Adipocyte (in vitro differentiated cells): ENCODE measurements at places on chromosomes 2 and 18.

DNA sequence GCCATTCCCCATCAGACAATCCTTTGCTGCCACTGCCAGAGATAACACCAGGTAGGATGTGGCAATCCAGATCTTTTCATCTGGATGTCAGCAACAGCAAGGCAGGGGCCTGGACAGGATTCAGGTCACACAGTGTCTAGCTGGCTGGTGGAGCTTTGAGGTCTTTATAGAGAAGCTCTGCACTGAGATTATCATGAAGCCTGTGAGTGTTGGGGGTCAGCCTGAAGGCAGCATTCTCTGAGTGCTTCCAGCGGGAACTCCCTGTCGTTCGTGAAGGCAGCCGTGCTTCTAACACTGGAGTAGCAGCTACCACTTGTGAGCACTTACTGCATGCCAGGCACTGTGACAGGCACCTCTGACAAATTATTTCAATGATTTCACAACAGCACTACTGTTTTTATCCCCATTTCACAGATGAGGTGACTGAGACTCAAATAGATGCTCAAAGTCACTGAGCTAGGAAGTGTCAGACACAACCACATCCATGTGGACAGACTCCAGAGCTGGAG lies 85.7 kb downstream of the SEMA4F start:
- DNase-seq: no peak

DNA sequence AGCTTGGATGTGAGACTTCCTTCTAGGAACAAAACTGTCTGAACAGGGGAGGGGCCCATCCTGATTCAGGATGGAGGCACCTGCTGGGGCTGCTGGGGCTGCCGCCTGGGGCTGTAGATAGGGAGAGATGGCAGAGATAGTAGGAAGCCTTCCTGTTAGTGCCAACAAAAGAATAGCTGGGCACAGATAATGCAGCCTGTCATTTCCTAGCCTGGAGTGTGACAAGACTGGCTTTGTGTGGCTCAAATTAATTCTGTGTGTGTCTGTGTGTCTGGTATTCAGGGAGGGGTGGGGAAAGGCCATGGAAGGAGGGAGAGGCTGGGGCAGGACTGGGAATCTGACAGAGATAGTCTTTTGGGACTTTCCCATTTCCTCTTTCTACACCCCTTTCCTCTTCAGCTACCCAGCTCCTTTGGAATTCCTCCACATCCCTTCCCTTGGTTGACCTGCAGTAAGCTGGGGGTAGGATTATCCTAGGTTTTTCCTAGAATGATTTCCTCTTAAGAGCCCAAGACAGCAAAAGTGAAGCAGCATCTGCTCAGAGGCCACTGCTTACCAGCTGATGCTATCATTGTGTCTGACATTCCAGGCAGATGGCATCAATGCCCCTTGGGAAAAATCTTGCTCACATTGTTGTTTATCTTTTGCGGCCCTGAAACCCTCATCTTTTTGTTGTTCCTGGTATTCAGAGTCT lies 144.9 kb upstream of the LHCGR start:
- peak; percentile 44 for DNase-seq

GRCh38 chr2:96408616-96409015 lies 73.0 kb downstream of the NCAPH start:
- no peak for DNase-seq

GRCh38 chr2:4995466-4995865 lies 696.7 kb upstream of the SOX11 start:
- DNase-seq: no peak

- no peak for DNase-seq
These were observed 76.9 kb upstream of the ODC1 start for GRCh38 chr2:10524851-10525572.

DNA sequence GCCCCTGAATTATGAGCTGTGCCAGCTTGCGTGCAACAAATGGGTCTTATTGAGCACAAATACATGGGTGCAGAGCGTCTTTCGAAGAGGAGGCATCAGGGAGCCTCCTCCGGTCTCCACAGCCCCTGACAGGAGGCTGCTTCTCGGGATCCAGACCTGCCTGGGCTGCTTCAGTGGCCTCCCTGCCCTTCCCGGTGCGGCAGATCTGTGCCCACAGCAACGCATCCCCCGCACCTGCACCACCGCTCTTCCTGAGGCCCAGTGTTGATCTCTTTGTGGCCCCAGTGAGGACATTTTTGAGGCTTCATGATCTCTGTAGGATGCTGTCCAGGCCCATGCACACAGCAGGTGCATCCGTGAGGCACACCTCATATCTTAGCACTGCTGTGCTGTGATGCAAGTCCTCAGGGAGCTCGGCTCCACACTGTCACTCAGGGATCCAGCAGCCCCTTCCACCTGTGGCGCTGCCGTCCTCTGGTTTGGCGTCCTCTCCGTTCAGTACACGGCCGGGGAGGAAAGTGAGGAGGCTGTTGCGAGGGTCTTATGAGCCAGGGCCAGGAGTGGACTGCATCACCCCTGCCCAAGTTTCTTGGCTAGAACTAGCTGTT lies 17.4 kb downstream of the RTP5 start:
- DNase-seq: no peak

GRCh38 chr18:2657788-2658458 lies 2.4 kb downstream of the SMCHD1 start:
- DNase-seq: peak; percentile 89

GRCh38 chr2:118973542-118973951 lies 31.6 kb downstream of the MARCO start:
- DNase-seq: no peak

DNA sequence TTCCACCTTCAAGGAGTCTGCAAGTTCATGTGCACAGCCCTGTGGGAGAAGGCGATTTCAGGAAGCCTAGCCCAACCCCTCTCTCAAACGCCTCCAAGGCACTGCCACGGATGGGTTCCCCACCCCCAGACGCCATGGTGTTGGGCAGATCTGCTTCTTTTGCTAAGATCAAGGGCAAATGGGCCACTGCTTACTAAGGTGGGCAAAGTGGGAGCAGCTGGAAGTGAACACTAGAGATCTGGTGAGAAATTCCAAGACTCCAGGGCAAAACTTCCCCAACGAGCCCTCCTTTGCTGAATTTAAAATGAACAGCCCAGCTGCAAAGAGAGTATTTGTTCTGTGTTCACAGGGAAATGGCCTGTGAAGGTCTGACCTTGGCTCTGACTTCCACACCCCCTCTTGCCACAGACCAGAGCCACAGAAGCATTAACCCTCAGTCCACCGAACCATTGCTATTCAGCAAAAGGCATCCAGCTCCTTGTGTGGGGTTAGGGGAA lies 45.1 kb upstream of the ZBTB7C start:
- DNase-seq: no peak

- peak; percentile 61 for DNase-seq
These were observed 200.9 kb downstream of the ERBB4 start for GRCh38 chr2:212337486-212338343.

- no peak for DNase-seq
These were observed 401.6 kb upstream of the NRP2 start for GRCh38 chr2:205280596-205281236.

DNA sequence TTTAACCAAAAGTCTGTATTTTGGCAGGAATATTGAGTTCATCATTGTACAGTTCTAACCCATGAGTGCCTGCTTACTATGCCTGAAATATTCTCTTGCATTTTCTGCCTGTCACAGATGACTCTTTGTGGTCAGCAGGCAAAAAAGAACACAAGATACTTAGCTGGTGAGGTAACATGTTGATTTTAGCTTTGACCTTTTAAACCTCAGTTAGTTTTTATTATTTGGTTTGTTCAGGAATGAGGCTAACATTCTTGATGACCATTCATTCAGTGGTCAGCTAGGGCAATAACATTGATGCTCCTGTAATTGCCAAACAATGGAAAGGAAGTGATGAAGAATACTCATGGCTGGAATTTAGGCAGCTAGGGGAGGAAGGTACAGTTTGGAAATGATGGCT lies 491.2 kb downstream of the PIK3C3 start:
- DNase-seq: peak; percentile 0

DNA sequence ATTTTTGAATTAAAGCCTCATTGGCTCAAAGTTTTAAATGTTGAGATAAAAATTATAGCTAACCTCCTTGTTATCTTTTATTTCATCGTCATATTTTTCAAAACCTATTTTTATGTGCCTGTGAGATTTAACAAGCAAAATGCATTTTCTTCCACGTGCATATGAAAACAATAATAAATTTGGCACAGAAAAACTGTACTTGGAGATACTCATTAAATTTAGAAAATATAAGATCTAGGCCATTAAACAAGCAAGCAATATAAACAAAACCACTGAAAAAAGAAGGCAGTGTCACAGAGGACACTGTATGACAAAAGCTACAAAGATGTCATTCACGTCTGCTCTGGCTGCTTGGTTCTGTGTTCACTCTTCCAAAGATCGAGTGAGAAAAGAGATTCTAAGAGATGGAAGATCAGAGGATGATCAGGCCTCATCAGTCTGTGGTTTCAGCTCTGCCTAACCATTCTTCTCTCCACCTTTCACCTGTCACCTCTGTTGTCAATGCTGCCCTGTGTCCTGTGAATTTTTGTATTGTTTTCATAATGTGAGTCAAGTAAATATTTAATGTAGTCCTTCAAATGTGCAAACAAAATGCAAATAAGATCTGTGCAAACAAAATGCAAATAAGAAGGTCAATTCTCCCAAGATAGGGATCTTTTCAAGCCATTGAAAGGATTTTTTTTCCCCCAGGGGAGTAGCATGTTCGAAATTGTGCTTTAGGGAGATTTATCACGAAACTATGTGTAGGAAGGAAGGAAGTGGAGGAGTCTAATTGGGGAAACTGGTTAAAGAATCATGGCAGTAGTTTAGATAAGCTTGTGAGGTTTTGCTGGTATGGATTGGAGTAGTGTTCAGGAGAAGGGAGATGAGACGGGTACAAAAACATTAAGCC lies 138.7 kb upstream of the RBMS1 start:
- DNase-seq: no peak

GRCh38 chr2:148049284-148049683 lies 28.4 kb downstream of the MBD5 start:
- no peak for DNase-seq

GRCh38 chr2:20190170-20190569 lies 34.8 kb downstream of the SDC1 start:
- DNase-seq: no peak

DNA sequence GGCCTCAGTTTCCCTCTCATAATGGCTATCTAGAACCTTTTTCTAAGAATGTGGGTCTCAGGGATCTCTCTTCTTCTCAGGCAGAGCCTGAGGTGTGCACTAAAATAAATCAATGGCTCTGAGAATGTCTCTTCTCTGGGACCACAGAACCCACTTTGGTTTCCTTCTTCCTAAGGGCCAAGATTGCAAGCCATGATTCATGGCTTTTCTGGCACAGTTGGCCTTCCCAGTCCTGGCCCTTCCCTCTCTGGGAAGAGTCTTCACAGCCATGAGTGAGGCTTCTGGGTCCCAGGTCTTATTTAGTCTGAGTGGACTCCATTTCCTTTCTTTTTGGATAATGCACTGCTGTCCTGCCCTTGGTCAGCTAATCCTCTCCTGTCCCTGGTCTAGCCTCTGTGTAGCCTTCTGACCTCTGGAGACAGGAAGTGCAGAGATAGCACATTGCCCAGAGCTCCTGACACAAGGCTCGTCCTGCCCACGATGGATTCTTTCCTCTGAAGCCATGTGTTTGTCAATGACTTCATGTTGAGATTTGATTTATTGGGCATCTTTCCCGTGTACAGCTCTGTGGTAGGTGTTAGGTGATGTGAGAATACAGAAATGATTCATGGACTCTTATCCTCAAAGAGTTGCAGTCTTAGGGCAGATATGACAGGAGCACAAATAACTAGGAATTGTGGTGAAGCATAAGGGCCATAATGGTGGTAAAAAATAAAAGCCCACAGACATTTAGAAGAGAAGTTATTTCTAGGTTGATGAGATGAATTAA lies 245.0 kb downstream of the CLIP4 start:
- no peak for DNase-seq

- DNase-seq: no peak
These were observed 109.4 kb upstream of the FANCL start for GRCh38 chr2:58350484-58350883.

DNA sequence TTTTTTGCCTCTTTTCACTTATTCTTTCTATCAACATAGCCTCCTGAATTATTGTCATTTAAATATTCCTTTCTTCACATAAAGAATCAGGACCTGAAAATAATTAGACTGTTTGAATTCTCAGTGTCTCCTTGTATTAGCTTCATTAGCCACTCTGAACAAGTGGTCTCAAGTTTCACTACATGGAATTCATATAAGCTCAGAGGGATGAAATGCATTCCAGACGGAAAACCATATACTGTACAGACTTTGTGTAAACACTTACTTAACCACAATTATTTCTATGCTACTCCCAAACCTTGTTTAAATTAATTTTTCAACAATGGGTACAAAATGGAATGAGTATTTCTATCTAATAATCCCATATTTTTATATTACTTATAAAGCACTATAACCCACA lies 53.4 kb downstream of the CHN1 start:
- peak; percentile 87 for DNase-seq

- no peak for DNase-seq
These were observed 96.5 kb downstream of the MAPK4 start for GRCh38 chr18:50656396-50656795.

- DNase-seq: no peak
These were observed 26.6 kb upstream of the IHH start for GRCh38 chr2:219087361-219087760.

DNA sequence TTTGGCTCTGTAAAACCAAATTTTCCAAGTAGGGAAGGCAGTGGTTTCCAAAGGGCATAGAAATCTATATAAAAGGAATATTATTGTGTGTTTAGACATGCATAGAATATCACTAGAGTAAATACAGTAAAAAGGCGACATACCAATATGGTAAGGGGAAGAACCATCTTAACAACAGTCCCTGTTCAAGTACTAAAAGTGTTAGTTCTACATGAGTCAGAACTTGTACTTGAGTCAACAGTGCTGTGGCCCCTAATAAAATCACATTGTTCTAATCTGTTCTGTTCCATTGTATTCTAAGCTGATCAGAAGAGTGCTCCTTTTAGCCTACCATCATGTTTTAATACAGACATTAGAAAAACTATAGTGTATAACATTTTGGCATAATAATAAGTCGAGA lies 36.1 kb upstream of the TNFRSF11A start:
- DNase-seq: no peak

- DNase-seq: no peak
These were observed 30.9 kb downstream of the EMX1 start for GRCh38 chr2:72947952-72948830.

DNA sequence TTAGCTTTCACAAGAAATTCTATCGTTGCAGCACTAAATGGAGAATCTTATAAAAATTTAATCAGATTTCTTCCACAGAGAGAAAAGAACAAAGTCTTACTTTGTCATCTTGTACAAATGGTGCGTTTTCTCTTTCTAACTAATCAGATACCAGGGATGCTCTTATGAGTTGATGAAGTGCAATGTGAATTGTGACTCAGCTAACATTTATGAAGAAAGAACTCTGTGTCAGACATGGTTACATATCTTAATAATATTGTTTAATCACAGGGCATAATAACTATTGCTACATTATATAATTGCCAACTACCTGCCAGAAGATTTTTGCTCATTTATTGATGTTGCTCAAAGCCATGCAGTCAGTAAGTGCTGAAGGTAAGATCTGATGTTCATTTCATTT lies 465.0 kb downstream of the CCDC85A start:
- DNase-seq: peak; percentile 8

- no peak for DNase-seq
These were observed 481.4 kb downstream of the CMPK2 start for GRCh38 chr2:6384341-6384740.
